Stimulated activated CD8-positive, alpha-beta memory T cell treated with anti-CD3 and anti-CD28 coated beads, Interleukin-7, amount 100 ng/mL, for 4 hours (primary cell): ENCODE measurements at places on chromosomes 2 and 18.
A peak's percentile ranks its signal among the peaks of the same experiment; 100 is the strongest.

- DNase-seq = no peak
Observed at GRCh38 chr18:40437517-40437916, 1517.5 kb upstream of the PIK3C3 start.

DNA sequence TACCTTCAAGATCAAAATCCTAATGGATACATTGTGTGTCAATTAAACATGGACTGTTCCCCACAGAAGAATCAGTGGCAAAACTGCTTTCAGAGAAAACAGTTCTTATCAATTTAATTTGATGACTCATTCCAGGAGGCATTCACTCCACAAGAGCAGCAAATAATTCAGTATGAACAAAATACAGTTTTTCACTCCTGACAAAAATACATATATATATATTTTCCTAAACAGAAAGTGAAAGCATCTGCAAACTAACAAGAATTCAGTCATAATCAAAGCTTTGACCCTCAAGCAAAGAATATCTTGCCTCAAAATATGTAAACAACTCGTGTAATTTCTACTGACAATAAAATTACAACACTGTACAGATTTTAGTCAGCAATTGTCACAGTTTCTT, 685.1 kb upstream of the SLC8A1 start:
- no peak for DNase-seq

DNA sequence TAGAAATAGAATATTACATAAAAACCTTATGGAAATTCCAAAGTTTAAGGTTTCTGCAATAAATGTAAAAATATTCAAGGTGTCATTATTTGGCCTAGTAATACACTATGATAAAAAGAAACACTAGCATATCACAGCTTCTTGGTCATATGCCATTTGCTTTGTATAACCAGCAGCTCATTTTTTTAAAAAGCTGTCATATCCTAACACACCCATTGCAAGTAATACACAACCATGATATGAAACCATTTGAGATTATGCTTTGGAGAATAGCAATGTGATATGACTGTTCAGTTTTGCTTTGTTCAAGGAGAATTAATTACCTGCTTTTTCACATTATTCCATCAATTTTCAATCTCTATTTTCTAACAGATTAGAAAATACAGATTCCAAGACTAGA, 149.0 kb downstream of the IKZF2 start:
- no peak for DNase-seq

DNA sequence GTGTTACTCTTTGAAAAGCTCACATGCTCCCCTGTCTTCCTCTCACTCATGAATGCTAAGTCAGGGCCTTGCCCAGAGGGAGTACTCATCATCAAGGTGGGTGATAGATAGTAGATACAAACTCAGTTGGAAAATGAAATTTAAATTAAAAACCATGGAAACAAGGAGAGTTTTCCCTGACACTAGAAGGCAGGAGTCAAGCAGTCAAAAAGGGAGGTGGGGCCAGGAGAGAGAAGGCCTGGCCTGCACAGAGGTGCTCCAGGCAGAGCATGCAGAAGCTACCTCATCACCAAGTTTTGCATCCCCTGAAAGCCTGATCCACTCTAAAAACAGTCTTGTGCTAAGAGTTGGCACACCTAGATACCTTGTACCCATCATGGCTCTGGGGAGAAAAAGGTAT, 143.7 kb downstream of the MYO5B start:
- DNase-seq = no peak

GRCh38 chr2:20025065-20025786, 12.8 kb upstream of the MATN3 start:
- no peak for DNase-seq

DNA sequence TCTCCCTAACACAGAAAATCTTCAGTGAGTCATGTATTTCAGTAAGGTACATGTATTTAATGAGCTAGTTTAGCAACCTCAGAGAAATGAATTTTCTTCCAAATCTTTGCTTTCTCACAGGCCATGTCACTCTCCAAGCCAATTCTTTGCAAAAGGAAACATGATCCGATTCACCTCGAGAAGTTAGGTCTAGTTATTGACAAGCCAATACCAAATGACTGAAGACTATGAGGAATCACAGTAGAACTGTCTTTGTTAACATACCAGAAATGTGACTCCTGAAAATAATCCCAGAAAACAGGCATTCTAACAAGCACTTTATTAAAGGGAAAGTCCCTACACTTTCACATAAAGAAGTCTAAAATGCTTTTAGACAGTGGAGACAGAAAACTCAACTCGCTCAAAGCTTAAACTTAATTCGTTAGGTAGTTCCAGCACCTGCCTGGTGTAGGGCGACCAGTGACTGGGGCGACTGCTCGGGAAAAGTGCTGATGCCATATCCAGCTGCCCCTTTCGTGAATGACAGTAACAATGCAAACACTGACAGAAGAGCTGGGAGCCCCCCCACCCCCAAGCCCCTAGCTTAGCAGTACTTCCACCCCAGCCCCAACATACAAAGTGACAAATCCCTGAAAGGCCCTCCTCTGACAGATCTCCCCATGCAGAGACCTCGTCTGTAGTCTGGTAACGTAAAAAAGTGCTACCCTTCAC, 1.8 kb downstream of the MEMO1 start:
- DNase-seq = no peak

DNA sequence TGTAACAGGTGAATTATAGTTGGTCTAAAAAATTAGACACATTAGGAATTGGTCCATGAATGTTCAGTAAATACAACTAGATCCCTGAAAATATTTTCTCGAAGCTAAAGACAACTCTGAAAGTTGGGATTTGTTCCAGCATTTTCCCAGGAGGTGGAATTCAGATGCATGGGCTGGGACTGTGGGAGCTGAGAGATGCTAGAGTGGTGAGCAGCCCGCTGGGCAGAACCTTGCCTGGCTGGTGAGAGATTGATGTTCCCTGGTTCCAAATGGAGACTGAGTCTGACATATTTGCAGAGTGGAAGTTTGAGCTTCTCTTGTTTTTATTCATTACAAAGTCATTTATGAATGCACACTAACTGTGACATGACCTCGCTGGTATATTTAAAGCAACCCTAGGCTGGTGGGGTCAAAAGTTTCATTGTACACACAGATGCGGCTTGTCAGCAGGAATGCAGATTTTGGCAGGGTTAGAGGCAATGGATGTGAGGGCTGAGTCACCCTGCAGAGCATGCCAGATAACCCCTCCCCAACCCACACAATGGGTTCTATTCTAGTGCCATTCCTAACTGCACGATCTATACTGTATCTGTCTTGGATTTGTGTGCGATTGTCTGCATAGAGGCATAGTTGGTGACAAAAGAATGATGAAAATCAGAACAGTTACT, 23.5 kb upstream of the TMEM178A start:
- no peak for DNase-seq

DNA sequence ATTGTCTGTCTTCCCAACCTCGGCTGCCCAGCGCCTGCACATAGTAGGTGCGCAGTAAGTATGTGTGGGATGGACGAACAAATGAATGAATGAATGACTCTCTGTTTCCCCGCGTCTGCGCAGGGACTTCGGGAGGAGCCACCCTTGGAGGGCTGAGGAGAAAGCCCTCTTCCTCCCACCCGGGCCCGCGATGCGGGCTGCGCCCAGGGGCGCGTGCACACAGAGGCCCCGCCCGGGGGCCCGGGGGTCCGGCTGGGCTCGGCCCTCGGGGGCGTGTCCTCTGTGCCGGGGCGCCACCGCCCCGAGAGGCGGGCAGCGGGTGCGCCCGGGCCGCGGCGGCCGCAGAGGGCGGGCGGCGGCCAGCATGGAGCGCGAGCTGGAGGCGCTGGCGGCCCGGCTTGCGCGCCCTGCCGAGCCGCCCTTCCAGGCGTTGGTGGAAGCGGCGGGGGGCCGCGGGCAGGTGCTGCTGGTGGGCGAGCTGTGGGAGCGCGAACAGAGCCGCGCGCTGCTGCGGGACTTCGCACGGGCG, at the start of gene C2orf72:
Gene C2orf72, plus strand, starts transcription at position 322 of the 529 bp plus-strand sequence. Its CDS starts 43 bp downstream, at position 365.
- DNase-seq = no peak

- DNase-seq = no peak
Observed at GRCh38 chr2:185128996-185129395, 530.7 kb downstream of the ZNF804A start.

- DNase-seq = no peak
Observed at GRCh38 chr18:63480476-63480875, 3.7 kb downstream of the SERPINB5 start.

GRCh38 chr2:98294711-98295110, 51.5 kb upstream of the CNGA3 start:
- DNase-seq = no peak

- peak; percentile 7 for DNase-seq
Observed at GRCh38 chr18:8754995-8755960, 49.9 kb downstream of the MTCL1 start.

GRCh38 chr2:620004-620403, 57.2 kb downstream of the TMEM18 start:
- DNase-seq = no peak

- no peak for DNase-seq
Observed at GRCh38 chr2:171178993-171179392, 18.3 kb upstream of the TLK1 start.

DNA sequence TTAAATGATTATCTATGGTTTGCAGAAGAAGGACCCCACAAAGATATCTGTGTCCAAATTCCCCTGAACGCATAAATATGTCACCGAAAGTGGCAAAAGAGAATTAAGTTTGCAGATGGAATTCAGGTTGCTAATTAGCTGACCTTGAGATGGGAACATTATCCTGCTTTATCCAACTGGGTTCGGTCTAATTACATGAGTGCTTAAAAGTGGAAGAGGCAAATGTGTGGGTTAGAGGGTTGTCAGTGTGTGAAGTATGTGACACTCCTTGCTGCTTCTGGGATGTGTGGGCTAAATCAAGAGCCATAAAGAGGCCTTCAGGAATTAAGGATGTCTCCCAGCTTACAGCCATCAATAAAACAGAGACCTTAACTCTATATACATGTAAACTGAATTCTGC, 53.5 kb downstream of the CDH19 start:
- DNase-seq = no peak

- DNase-seq = no peak
Observed at GRCh38 chr2:71559828-71560637, 106.7 kb downstream of the DYSF start.
